ENCODE measurements at places on chromosomes 12 and 14.

DNA sequence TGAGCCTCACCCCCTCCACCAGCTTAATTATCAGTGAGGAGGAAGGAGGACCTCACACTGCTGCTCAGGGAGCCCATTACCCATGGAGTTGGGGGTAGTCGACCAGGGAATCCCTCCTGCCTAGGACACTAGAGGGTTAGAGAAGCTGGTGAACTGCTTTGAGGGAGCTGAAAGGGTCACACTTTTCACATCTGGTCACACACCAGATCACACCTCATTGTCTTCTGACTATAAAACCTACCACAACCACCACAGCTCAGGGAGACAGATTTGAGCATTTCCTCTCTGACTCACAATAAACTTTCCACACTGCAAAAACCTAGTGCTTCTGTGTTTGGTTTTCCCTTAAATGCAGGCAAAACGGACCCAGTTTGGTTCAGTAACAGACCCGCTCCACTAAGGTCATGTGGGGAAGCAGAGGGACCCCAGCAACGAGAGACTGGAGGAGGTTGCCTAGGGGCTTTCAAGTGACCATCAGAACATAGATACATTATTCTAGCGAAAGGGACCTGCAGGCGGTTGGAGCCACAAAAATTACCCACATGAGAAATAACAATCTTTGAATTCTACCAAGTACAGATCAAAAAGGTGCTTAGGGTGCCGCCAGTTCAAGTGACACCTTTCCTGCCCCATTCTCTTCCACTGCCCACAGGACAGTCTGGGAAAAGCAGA is 151.4 kb upstream of the AVPR1A start:
- DNase-seq = no peak

DNA sequence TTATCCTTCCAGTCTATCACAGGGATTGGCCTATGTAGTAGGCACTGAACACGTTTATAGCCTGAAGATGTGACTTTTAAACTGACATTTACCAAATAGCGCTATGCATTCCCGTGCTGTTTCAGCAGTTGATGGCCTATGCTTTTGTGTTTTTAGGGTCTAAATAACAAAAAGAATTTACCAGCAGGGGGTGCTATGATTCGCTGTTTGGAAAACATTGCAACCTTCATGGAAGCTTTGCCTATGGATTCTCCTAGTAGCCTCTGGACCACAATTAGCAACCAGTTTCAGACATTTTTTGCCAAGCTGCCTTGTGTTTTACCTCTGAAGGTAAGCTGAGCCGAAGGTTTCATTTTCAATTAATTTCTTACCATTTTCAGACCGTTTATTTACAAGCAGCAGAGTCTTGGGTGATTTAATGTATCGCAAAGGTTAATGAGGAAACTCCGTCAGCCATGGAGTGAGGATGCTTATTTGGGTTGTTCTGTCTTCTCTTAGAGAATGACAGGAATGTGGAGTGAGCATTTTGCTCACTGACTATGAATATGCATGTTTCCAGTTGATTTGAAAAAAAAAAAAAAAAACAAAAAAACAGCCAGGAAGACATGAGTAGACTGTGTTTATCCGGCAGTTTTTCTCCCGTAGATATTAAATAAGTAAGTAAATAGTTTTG is 133.1 kb downstream of the PRIMA1 start:
- no peak for DNase-seq

GRCh38 chr12:936377-937345 is 12.8 kb downstream of the RAD52 start:
- no peak for DNase-seq

- DNase-seq = no peak
These were observed 138.8 kb upstream of the HMGA2 start for GRCh38 chr12:65685514-65685913.

GRCh38 chr12:56374726-56375597 is 12.3 kb upstream of the APOF start:
- no peak for DNase-seq

DNA sequence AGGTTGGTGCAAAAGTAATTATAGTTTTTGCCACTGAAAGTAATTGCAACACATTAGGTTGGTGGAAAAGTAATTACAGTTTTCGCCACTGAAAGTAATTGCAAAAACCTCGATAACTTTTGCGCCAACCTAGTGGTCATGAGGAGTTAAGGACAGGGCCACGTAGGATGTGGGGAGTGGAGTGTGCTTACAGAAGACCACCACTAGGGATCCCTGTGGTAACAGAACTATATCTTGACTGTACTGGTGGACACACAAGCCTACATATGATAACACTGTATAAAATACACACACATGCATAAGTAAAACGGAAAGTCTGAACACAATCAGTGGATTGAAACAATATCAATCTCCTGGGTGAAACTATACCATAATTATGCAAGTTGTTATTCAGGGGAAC is 187.4 kb upstream of the ABCD2 start:
- DNase-seq = no peak

- no peak for DNase-seq
These were observed 1145.2 kb downstream of the AACS start for GRCh38 chr12:126210448-126210847.

GRCh38 chr12:114850661-114851275 is 166.8 kb upstream of the TBX3 start:
- DNase-seq = no peak

GRCh38 chr12:130827432-130827831 is 11.6 kb downstream of the STX2 start:
- DNase-seq = no peak

- DNase-seq = no peak
These were observed 25.6 kb downstream of the ELK3 start for GRCh38 chr12:96219700-96220206.

DNA sequence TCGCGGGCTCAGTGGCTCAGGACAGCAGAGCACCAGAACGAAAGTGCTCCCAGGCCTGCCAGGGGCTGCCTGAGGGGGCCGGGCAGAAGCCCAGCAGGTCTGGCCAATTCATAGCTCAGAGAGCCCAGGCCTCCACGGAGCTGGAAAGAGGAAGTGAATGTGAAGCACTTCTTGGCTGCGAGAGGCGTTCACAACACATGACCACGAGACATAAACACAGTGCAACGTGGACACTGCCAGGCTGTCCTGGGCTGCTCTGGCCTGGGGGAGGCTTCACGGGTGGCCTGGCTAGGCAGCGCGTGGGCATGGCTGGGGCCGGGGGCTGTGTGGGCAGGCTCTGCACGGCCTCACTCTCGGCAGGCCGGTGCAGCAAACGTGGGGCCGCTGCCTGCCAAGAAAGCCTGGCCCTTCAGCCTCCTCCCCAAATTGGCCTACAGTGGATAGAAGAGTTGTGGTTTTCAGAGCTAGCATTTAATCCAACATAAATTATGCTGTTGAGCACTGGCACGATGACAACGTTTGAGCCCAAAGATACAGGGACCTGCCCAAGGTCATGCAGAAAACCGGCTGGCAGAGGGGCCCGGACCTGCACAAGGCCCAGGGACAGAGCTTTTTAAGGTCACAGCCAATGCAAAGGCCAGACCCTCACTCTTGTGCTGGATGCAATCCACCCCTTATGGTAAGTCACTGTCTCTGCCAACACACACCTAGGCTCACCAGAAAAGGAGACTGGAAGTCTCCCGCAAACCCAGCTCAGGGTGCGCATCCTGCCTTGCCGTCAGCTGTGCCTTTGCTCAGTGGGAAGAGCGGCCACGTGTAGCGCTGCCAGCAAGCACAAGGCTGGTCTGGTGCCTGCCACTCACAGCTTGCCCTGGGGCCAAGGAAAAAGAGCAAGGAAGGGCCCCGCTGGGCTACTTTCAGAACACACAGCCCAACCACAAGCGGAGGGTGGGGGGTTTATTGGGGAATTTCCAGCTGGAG is 8.6 kb downstream of the SLC25A29 start:
- DNase-seq = no peak

- no peak for DNase-seq
These were observed 69.9 kb downstream of the ASCL4 start for GRCh38 chr12:107844312-107844921.

DNA sequence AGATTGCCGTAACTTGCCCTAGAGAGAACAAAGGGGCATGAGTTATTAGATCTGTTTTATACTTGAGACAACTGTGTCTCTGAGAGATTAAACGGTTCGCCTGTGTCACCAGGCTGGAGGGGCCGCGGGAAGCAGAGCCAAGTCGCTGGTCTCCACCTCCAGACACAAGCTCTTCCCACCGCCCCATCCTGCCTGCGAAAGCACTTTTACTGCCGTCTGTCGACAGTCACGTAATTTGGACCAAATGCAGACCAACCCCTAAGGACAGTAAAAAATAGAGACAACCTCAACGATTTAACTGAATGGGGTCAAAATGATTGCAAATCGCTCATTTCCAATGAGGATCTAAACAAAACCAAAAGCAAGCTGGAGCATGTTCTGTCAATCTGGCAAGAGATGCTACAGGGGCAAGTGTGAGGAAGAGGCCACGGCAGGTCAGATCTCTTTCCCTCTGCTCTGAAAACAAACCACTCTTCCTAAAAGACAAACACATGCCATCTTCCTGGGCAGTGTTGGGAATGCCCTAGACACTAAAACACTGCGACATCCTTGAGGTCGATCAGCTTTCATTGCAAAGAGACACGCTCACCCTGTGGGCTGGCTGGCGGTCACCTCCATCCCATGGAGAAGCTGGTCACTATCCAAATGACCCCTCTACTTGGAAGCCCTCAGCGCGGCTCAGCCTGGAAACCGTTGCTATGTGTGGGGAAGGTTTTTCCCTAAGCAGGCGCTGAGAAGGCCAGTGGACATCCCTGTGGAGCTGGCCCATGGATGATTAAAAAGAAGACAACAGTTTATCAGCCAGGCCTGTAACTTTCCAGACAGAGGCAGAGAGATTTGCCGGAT is 17.1 kb downstream of the GSC start:
- no peak for DNase-seq

GRCh38 chr12:22866406-22866805 is 241.4 kb downstream of the ETNK1 start:
- DNase-seq = no peak

DNA sequence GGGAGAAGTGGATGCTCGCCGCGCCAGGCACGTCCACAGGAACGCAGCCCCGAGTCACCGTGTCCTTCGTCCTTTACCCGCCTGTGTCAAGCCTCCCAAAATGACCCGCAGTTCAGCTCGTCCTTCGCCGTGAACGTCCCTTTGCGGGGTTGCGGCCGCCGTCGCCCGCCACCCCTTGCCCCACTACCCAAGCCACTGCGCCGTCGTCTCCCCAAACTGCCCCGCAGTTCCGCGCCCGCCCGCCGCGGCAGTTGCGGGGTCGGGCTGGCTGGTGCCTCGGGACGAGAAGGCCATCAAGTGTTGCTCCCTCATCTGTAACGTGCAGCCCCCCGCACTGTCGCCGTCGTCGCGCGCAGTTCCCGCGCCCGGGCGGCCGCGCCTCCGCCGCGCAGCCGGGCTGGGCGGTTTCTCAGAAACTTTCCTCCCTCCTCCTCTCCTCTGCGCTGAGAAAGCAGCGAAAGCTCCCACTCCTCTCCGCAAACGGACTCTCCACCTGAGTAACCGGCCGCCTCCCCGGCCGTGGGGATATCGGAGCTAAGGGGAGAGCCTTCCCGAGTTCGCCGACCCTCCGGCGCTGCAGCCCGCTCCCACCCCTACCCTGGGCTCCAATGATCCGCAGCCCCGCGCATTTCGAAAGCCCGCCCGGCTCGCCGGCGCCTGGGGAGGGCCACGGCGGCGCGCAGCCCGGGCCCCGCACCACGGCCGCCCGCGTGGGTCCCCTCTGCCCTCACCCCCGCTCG is 6.7 kb downstream of the CDKN1B start:
- peak; percentile 39 for DNase-seq

- no peak for DNase-seq
These were observed 36.6 kb downstream of the PARP11 start for GRCh38 chr12:3836641-3837040.

DNA sequence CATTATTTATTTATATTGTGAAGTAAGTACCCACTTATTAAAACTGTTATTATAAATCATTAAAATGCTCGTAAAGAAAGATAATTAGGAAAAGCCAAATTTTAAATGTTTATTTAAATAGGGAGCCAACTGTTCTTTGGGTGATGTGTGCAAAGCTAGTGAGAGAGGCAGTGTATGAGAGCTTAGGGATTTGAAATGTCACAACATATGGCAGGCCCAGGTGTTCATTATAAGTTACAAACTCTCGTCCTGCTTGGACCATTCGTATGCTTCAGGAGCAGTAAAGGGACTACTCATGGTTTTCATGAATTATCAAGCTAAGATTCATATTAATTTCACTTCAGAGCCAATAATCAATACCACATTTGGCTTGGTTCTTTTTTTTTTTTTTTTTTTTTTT is 154.5 kb downstream of the TGFB3 start:
- DNase-seq = no peak

- DNase-seq = no peak
These were observed 457.6 kb upstream of the RGS6 start for GRCh38 chr14:71474301-71475265.

GRCh38 chr12:92059960-92060359 is 85.7 kb downstream of the BTG1 start:
- no peak for DNase-seq

DNA sequence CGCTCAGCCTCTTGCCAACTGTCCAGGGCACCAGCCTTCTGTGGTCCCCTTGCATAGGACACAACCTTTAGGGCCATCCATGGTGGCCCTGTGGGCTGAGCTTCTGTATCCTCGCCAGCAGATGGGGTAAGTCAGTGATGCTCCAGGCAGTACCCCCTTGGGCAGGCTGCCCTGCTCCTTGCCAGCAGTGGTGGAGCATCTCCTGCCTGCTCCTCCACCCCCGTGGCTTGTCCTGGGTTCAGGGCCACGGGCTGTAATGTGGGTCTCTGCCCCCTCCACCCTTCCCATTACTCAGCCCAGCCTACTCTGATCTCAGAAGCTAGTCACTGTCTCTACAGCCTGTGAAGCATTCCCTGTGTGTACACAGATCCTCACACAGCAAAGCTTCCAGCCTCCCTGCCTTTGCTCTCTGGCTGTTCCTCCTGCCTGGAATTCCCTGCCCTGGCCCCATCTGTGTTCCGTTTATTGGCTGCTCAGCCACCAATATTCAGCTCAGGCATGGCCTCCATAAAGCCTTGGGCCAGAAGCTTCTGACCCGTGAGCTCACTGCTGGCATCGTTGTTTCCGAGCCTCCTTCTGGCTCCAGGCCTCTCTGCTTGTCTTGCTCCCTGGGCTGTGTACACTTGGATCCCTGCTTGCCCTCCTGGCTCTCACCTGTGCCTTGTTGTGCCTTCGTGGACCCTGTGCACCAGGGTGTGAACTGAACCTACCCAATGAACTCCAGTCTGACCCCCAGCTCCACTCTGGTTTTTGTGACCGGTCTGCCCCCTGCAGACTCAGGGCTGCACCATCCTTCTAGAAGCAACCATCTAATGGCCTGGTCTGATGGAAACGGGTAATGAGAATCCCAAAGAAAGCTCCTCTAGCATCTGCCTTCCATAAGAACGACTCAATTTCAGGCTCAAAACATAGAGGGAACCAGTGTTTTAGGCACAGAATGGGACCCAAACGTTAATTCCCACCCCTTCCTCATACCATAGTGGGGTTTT is 177.0 kb upstream of the PRMT8 start:
- DNase-seq = no peak
